Naive thymus-derived CD8-positive, alpha-beta T cell (primary cell): ENCODE measurements at places on chromosomes 16 and 17.

GRCh38 chr16:24114876-24115275, 141.3 kb upstream of the CACNG3 start:
- DNase-seq: no peak
- H3K36me3 ChIP-seq: peaks cover 50% of the 10 kb centered on the region
- H3K4me1 ChIP-seq: no peaks in the 10 kb centered on the region
- no peaks in the 10 kb centered on the region for H3K27me3 ChIP-seq

DNA sequence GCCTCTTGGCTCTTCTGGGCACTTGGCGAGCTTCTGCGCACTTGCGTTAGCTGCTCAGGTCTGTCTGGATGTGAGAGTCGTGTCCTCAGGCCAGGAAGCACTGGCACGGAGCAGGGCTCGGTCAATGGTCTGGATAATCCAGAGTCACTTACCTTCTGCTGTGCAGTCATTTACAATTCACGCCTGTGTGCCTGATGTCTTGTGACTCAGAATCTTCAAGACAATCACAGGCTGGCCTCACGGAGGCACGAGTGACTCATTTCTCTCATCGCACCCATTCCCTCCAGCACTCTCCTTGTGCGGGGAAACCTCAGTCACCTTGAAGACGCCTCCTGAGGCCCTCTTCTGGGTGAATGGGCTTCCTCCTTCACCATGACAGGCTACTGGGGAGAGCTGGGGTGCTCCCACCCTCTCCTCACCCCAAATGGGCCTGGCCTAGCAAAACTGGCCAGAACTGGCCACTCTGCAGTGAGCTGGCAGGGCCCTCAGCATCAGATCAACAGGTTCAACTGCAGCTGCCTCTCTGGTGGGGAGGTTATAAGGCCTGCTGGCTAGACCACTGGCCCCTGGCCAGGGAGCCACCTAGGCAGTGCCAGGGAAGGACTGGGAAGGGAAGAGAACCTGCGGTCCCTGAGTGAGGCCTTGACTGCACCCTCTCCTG, 1.9 kb upstream of the CAPN15 start:
- H3K4me3 ChIP-seq: peak overlapping the region; percentile 75
- no peaks in the 10 kb centered on the region for H3K36me3 ChIP-seq
- H3K4me1 ChIP-seq: peaks cover 38% of the 10 kb centered on the region
- no peak for DNase-seq
- H3K27me3 ChIP-seq: no peaks in the 10 kb centered on the region

- H3K27ac ChIP-seq: peak overlapping the region; percentile 99
- H3K4me1 ChIP-seq: peaks cover 13% of the 10 kb centered on the region
- peak overlapping the region; percentile 98 for H3K4me3 ChIP-seq
- no peaks in the 10 kb centered on the region for H3K27me3 ChIP-seq
Measured at GRCh38 chr17:36533935-36534839, 481 bp downstream of the MYO19 start.

DNA sequence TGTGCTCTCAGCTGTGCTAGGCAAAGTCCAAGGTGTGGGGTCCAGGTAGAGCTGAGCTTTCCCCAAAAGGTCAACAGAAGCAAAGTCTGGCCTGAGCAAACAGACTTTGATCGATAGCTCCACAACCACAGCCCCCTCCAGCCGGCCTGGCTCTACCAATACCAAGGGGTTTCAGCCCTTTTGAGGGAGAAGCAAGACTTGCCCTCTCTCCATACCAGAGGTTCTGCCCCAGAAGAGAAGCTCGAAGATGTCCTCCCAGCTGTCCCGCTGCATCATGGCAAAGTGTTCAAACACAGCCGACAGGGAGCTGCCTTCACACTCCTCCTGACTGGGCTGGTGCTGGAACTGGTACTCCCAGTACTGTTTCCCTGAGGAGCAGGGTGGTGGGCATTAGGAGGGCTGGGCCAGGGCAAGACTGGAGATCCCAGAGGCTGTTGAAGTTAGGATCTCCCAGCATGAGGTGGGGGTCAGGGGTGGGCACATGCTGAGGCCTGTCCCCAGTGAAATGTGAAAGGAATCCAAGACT, 1.7 kb downstream of the VTN start:
- no peak for DNase-seq
- peaks cover 5% of the 10 kb centered on the region for H3K36me3 ChIP-seq
- no peak overlapping the region for H3K27ac ChIP-seq
- H3K4me3 ChIP-seq: no peak overlapping the region
- peaks cover 19% of the 10 kb centered on the region for H3K4me1 ChIP-seq
- H3K27me3 ChIP-seq: no peaks in the 10 kb centered on the region

GRCh38 chr17:54968262-54968987, at the start of the genes COX11 and STXBP4:
COX11 (minus strand) TSS chr17:54968654; CDS start chr17:54968646, 8 bp downstream.
STXBP4 (plus strand) TSS chr17:54968765; CDS start chr17:54986220, 17,455 bp downstream.
- peak; percentile 97 for DNase-seq
- peaks cover 23% of the 10 kb centered on the region for H3K36me3 ChIP-seq
- H3K27me3 ChIP-seq: no peaks in the 10 kb centered on the region
- H3K4me1 ChIP-seq: peaks cover 38% of the 10 kb centered on the region
- H3K27ac ChIP-seq: no peak within 1 kb of the TSS
- H3K4me3 ChIP-seq: no peak within 1 kb of the TSS

- no peak overlapping the region for H3K4me3 ChIP-seq
- H3K27ac ChIP-seq: no peak overlapping the region
- DNase-seq: no peak
- H3K27me3 ChIP-seq: no peaks in the 10 kb centered on the region
Measured at GRCh38 chr17:56898874-56899273, 15.0 kb downstream of the TRIM25 start.

- DNase-seq: no peak
- no peaks in the 10 kb centered on the region for H3K4me1 ChIP-seq
- H3K27ac ChIP-seq: no peak overlapping the region
- no peaks in the 10 kb centered on the region for H3K27me3 ChIP-seq
- no peaks in the 10 kb centered on the region for H3K36me3 ChIP-seq
Measured at GRCh38 chr16:53154513-53154912, 99.7 kb downstream of the CHD9 start.

DNA sequence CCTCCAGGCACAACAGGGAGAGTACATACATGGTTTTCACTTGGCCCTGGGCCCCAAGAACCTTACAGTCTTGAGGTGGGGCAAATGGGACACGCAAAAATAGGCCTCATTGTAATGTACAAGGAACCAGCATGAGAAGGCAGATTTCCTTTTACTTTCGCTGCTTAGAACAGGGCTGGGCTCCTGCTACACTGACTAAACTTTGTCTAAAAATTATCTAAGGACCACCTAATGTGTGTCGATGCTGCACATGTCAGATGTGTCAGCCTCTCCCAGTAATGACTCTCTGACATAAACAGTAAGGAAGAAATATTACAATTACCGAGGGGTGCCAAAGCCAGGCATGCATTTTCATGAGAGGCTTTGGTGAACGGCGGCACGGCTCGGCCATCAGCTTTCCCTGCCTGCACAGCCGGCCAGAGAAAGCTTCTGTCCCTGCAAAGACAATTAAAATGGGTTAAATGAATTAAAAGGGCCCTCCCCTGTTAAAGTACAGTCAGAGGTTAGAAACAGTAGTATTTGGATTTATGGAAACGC, 224.2 kb upstream of the IRX3 start:
- no peak overlapping the region for H3K27ac ChIP-seq
- no peaks in the 10 kb centered on the region for H3K4me1 ChIP-seq
- H3K27me3 ChIP-seq: peaks cover 9% of the 10 kb centered on the region
- H3K36me3 ChIP-seq: no peaks in the 10 kb centered on the region

DNA sequence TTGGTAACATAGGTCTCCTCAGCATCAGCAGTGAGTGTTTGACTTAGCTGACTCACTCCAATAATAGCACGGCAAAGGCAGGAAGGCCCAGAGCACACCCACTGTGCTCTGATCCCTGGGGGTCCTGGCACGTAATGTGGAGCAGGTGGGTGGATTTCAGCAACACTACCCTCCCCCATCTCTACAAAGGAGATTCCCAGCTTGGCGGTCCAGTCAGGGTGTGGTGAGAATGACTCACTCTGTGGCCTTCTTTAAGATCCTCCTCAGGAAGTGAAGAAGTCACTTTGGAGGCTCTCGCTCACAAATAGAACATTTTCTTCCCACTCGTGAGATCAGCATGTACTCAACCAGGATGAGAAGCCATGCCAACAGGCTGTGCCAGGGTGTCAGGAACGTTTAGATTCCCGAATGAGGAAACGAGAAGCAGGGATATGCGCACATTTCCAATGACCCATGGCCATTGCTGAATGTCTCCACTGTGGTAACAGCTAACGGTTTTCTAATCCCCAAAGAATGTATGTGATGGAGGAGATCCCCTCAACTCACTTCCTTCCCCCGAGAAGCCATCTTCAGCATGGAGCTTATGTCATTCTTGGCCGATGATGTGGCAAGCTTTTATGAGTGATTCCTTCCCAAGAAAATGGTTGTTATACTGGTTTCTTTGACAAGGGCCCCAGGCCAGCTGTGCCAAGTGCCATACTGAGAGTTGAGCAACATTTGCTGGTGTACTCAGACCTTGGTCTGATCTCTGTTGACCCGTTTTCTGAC, 365.2 kb downstream of the C16orf95 start:
- H3K4me1 ChIP-seq: peaks cover 3% of the 10 kb centered on the region
- DNase-seq: no peak
- no peak overlapping the region for H3K27ac ChIP-seq
- H3K27me3 ChIP-seq: no peaks in the 10 kb centered on the region
- no peak overlapping the region for H3K4me3 ChIP-seq
- H3K36me3 ChIP-seq: no peaks in the 10 kb centered on the region

DNA sequence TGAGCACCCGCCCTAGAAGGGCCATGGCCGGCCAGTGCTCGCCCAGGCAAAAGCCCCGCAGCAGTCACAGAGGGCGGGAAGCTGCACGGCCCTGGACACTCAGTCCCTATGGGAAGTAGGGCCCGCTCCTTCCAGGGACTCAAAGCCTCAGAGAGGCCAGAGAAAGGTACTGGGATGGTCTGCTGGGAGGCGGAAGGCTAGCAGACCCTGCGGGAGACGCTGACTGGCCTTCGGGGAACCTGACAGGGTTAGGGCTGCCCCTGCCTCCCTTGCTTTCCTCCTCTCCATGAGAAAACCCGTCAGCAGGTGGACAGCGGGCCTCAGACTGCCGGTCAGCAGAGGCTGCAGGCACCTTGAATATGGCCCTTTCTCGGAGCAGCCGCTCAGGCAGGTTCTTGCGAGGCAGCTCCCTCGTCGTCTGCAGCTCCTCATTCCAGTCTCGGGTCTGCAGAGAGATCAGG, 11.5 kb downstream of the CLUH start:
- no peaks in the 10 kb centered on the region for H3K27me3 ChIP-seq
- H3K4me1 ChIP-seq: peaks cover 4% of the 10 kb centered on the region
- DNase-seq: no peak
- H3K36me3 ChIP-seq: peaks cover 47% of the 10 kb centered on the region
- H3K27ac ChIP-seq: no peak overlapping the region

DNA sequence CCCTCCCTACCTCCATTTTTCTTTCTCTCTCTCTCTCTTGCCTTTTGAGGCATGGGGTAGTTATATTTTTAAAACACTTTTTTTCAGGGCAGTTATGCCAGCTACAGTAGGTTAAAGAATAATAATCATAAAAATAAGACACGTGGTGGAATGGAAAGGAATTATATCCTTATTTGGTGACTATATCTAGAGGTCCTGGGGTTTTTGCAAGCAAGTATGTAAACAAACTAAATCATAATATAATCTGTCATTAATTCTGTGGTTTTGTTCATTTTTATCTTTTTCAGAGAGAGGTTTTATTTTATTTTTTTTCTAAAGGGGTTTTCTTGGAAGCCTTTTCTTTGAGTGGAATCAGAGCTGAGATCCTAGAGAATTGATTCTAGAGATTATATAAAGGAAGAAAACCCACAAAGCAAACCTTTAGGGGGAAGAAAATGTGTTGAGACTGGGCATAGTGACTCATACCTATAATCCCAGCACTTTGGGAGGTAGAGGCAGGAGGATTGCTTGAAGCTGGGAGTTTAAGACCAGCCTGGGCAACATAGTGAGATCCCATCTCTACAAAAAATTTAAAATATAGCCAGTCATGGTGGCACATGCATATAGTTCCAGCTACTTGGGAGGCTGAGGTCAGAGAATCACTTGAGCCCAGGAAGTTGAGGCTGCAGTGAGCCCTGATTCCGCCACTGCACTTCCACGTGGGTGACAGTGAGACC, 53.2 kb downstream of the NQO1 start:
- H3K27ac ChIP-seq: peak overlapping the region; percentile 27
- no peaks in the 10 kb centered on the region for H3K27me3 ChIP-seq
- H3K4me3 ChIP-seq: no peak overlapping the region
- peaks cover 63% of the 10 kb centered on the region for H3K36me3 ChIP-seq

- peaks cover 17% of the 10 kb centered on the region for H3K4me1 ChIP-seq
- no peak for DNase-seq
- H3K36me3 ChIP-seq: peaks cover 30% of the 10 kb centered on the region
- H3K27me3 ChIP-seq: no peaks in the 10 kb centered on the region
Measured at GRCh38 chr16:56428091-56428490, 2.7 kb upstream of the AMFR start.

- no peak for DNase-seq
- no peaks in the 10 kb centered on the region for H3K27me3 ChIP-seq
- peaks cover 4% of the 10 kb centered on the region for H3K36me3 ChIP-seq
- no peak overlapping the region for H3K27ac ChIP-seq
- H3K4me1 ChIP-seq: peaks cover 5% of the 10 kb centered on the region
Measured at GRCh38 chr17:39508987-39509386, 47.7 kb downstream of the CDK12 start.

GRCh38 chr17:30716461-30717290, 107.8 kb downstream of the CRLF3 start:
- DNase-seq: no peak
- peak overlapping the region; percentile 80 for H3K27ac ChIP-seq
- H3K4me3 ChIP-seq: no peak overlapping the region

DNA sequence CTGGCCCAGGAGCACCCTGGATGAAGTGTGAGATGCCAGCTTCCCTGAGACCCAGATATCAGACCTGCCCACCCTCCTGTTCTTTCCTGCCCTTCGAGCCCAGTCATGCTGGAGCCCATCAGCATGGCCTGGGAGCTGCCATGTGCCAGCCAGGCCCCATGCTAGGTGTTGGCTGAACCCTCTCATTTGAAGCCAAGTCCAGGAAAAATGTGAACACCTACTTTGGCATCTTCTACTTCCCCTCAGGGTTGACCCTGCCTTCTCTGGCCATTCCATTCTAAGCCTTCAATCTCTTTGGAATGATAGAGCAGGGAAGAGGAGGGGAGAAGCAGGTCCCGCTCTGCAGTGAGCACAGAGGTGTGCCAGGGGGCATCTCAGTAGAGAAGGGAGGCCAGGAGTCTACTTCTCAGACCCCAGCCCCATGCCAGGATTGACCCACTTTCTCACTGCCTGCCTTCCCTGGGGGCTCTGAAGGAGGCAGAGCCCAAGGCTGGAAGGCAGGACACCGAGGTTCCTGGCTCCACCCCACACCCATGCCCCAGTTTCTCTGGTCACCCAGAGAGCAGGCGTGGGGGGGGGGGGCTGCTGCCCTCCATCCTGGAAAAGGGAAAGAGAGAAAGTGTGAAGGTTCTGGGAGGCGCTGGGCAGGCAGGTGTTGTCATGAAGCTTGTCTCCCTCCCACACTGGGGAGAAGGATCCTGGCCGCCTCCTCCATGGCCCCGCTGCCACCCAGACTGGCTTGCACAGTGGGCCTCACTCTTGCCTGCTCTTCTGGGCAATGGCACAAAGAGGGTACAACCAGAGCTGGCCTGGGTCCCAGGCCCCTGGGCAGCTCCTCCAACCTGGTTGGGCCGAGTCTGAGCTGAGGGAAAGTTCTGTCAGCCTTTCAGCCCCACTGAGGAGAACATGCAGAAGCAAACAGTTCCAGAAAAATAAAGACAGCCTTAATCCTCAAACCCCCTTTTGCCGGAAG, 9.3 kb downstream of the HDAC5 start:
- H3K4me1 ChIP-seq: peaks cover 66% of the 10 kb centered on the region
- H3K27me3 ChIP-seq: no peaks in the 10 kb centered on the region
- DNase-seq: no peak
